Uterus (tissue), 4 donors: ENCODE measurements at places on chromosomes 1 and 21.

DNA sequence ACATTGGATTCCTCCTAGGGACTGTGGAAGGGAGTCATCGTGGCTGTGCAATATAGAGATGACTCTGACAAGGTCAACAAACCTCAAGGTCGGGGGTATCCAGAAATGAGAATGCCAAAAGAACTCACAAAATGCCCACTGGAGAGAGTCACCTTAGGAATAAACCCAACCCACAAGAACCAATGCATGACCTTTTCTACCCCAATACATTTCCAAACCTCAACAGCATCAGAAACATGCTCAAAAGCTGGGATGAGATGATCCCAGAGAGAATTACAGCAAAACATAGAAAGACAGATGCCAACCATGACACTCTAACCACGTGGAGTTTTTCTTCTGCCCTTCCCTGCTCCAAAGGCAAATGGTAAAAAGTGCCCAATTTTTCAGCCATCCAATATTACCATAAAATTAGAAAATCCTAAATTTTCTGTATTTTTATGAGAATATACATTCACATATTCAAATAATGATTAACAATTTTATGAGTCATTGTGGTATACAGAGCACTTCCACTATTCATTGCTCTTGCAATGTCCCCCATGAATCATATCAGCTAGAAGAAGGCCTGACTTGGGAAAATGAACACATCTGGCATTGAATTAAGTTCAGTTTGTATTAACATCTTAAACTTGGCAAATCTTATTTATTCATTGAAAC, 88.2 kb upstream of the PALMD start:
- no peak for DNase-seq

DNA sequence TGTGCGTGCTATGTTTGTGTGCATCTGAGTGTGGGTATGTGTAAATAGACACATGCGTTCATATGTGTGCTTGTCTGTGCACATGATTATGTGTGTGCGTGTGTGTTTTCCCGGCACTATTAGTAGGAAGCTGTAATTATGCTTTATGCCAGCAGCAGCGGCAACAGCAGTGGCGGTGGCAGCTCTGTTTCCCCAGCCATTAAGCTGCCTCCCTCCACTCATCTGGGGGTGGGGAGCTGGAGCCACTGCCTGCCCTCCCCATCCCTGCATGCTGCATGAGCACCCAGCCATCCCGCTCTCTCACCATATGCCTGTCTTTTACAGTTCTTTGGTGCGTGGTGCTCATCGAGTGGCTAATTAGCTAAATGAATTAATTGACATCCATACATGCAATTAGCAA, 30.5 kb upstream of the ACOT11 start:
- DNase-seq = no peak

GRCh38 chr1:10594595-10595223, 120.0 kb downstream of the PEX14 start:
- no peak for DNase-seq

GRCh38 chr21:37373539-37373938, 7.0 kb downstream of the DYRK1A start:
- DNase-seq = no peak

- DNase-seq = no peak
These were observed 81.7 kb upstream of the WNT4 start for GRCh38 chr1:22224631-22225030.

- DNase-seq = no peak
These were observed 159.6 kb downstream of the CLEC20A start for GRCh38 chr1:178337091-178337706.

GRCh38 chr21:29975776-29976175, 36.0 kb upstream of the GRIK1 start:
- no peak for DNase-seq

DNA sequence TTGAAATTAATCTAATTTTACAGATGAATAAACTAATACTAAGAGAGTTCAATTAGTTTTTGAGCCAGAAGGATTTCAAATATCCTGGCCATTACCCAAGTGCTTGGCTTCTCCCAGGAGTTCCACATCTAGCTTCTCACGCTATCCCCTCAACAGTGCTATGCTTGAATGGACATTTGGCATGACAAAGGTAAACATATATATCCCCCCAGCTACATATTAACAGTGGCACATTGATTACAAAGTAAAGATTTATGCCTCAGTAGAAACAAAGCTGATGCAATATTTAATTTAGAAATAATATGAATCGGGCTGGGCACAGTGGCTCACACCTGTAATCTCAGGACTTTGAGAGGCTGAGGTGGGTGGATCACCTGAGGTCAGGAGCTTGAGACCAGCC, 434.6 kb upstream of the PRMT6 start:
- DNase-seq = no peak
